Posterior vena cava (tissue), 2 donors: ENCODE measurements at places on chromosomes 12 and 14. TPM values are rescaled to one million over a fixed set of nuclear protein-coding genes. Genes with fewer than 3 reads are reported as not detected.

ADAM21 gene
- not detected for total RNA-seq

DNA sequence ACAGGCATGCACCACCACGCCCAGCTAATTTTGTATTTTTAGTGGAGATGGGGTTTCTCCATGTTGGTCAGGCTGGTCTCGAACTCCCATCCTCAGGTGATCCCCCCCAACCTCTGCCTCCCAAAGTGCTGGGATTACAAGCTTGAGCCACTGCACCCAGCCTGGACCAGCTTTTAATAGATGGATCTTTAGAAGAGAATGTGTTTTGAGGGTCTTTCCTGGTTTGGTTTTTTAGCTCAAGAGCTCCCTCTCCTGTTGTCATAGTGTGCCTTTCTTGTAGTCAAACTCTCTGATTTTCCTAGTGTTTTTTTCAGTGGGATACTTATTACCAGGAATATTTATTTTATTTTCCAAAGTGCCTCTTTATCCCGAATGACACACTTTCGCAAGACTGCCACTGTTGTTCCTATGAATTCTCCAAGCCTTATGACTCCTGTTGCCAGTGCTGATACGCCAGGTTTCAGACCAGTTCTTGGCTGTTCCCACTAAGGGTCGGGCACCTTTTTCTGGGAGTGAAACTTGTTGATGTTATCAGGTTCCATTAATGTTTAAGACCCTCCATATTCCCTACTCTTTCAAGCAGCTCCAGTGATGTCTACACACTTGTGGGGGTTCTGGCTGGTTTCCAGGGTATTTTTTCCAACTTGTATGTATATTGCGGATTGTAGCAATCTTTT lies 31.5 kb upstream of the LIMA1 start:
- DNase-seq = no peak

DNA sequence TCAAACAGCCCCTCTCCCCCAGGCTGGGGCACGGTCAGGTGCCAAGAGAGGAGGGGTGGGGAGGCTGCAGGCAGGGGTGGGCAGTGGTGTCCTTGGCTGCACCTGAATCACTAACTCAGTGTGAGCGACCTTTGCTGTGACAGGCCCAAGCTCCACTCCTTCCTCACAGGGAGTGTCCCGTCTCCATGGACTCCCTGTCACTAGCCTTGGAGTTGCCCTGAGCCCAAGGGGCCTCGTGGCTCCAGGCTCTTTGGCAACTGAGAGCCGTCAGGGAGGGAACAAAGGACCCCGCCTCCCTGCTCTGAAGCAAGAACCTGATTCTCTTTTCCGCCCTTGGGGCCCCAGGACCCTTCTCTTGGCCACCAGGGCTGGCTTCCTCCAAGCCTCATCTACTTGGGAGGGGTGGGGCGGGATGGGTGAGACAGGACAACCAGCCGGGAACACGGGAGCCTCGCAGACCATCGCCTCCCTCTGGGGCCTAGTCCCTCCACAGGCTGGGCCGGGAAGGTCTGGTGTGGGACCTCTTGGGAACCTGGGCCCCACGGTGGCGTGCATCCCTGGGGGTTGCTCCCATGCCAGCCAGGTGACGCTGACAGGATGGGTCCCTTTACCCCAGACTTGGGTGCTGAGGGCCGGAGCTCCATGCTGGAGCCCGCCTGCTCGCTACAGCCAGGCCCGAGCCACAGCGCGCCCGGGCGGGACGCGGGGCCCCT lies 935 bp upstream of the ADSS1 start:
- DNase-seq = no peak

DNA sequence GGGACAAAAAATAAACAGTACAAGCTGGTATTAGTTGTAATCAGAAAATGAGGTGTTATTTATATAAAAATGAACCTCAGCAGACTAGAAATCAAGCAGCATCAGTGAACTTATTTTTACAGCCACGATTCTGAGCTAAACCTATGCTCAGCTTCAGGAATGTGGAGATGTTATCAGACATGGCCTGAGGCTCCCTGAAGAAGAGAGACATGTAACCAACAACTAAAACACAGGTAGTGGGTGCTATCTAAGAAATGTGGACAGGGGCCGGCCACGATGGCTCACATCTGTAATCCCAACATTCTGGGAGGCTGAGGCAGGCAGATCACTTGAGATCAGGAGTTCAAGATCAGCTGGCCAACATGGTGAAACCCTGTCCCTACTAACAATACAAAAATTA lies 534.3 kb downstream of the VRK1 start:
- no peak for DNase-seq

GRCh38 chr14:104557766-104558165 lies 21.8 kb upstream of the C14orf180 start:
- DNase-seq = peak; percentile 60

HSPA2 gene
- 32.7 TPM for total RNA-seq

FAM90A1 gene
- 0.19 TPM for total RNA-seq

DNA sequence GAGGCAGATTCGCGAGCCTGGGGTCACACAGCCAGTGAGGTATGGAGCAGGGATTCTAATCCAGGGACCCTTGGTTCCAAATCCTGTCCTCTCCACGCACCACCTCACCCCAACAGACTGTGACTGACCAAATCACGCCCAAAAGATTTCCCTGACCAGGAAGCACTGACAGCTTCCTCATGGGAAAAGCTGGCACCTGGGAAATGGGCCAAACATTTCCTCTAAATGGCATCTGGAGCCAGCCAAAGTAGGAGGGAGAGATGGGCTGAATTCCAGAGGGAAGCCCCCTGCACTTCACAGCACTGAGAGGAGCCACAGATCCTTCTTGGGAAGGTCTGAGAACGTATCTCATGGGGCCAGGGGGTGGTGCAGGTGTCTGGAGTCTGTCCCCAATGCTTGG lies 28.8 kb downstream of the CCDC92 start:
- no peak for DNase-seq

DYRK4 gene
- 37.5 TPM for total RNA-seq

GRCh38 chr14:76484355-76484754 lies 108.4 kb downstream of the ESRRB start:
- DNase-seq = no peak

GRCh38 chr12:95198914-95199313 lies 18.4 kb downstream of the FGD6 start:
- no peak for DNase-seq

ANKRD13A gene
- total RNA-seq = 54.0 TPM

GNB3 gene
- 3.6 TPM for total RNA-seq

DNA sequence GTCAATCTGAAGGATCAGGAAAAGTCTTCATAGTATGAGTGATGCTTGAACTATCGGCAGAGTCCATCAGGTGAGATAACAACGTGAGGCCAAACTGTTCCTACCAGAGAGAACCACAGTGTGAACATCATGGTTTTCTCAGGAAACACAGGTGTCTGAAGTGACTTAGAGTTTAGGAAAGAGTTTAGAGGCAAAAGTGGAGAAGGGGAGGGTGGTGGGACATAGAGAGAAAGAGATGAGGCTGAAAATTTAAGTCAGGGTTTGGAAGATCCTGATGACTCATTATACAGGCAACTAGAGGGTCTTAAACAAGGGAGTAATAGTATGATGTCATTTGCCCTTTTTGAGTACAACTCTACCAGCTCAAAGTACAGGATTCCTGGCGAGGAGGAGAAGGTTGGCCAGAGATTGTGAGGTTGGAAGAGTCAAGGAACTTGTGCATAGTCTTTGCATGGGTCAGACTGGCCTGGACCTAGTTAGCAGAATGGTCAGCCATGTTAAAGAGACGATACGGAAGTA lies 16.0 kb downstream of the CPNE8 start:
- no peak for DNase-seq

DNA sequence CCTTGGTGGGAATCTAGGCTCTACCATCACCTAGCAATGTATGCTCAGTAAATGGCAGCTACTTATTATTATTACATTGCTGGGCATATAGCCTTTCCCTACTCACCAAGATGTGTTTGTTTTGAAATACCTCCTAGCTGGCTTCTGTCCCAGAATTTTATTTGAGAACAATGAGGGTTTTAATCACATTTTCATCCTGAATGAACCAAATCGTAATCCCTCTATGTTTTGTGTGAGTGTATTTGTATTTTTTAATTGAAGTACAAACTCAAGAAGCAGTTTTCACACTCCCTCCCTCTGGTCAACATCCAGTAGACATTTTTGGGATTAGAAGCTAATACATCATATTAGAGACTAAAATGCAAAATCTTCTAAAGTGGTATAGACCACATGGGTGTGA lies 7.6 kb downstream of the SLC7A8 start:
- no peak for DNase-seq

SSTR1 gene
- 0.74 TPM for total RNA-seq

- no peak for DNase-seq
These were observed 451.9 kb upstream of the FBXO33 start for GRCh38 chr14:39884091-39884490.

DLK1 gene
- not detected for total RNA-seq

RBM19 gene
- total RNA-seq = 27.7 TPM

CCDC92 gene
- total RNA-seq = 52.3 TPM

DNA sequence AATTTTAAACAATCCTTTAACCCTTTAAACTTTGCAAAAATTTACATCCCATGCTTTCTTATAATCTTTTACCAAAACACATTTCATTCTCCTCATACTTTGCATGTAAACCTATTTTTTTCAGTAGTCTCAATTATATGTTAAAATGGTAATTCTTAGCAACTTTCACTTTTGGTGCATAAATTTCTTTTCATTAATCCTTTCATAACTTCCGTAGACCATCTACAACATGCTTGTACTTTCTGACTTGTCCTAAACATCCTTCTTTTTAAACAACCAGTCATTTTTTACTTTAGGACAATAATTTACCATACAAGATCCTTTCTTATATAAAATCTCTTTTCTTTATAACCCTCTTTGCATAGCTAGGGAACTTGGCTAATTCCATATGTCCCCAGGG lies 19.5 kb downstream of the CCDC91 start:
- DNase-seq = no peak

GRCh38 chr12:131487388-131488124 lies 223.3 kb upstream of the SFSWAP start:
- DNase-seq = no peak

DNA sequence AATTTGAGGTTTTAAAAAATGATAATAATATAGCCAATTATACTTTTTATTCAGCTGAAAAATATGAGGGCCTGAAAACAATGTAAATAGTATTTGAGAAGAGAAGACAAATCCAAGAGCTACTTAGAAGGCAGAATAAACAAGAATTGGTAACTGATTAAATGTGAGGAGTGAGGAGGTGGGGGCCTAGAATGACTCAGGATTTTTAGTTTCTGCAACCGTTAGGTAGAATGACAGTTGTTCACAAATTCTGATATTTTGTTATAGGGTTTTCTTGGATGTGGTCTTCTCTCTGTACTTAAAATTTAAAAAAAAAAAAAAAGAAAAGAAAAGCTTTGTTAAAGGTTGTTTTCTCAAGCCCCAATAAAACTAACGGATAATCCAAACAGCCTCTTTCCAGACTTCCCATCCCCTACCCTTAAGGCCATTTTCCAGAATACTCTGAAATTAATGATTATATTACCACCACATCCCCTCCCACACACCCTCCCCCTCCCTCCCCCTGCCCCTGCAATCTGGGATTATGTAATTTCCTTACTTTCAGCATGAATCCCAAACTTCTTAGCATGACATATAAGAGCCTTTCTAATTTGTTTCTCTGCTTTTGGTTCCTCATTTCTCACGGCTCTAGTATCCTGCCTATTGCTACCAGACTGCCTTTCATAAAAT lies 50.4 kb downstream of the LRP6 start:
- DNase-seq = no peak

GLT1D1 gene
- 0.67 TPM for total RNA-seq

DNA sequence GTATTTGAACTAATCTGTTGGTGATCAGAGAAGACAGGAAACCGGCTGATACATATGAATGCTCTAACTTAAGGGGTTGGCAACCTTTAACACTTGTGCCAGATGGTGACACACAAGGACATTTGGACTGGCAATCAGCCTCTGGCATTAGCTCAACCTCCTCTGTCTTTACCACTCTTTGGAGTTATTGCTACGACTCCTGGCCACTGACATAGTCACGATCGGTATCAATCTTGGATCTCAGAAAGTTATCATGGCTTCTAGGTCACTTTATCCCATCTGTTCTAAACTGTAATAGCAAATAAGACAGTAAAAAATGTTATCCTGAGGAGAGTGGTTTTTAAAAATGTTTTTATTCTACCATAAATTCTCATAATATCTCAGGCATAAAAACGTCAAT lies 575.2 kb upstream of the MDGA2 start:
- DNase-seq = no peak

STYK1 gene
- 0.19 TPM for total RNA-seq
